ENCODE measurements at places on chromosomes 13 and 19. TPM values are rescaled to one million over a fixed set of nuclear protein-coding genes. Genes with fewer than 3 reads are reported as not detected.

Gene FAAP24
- not detected for total RNA-seq

Gene C19orf81
- total RNA-seq = not detected

Gene ZGLP1
- total RNA-seq = 5.3 TPM

Gene CLEC11A
- total RNA-seq = 10.5 TPM

Gene IL11
- total RNA-seq = 0.92 TPM

Gene NLRP7
- not detected for total RNA-seq

Gene RFPL4A
- not detected for total RNA-seq

Gene SELENOV
- total RNA-seq = not detected

Gene GPR12
- total RNA-seq = not detected

Gene ZNF575
- total RNA-seq = not detected
